Tibial nerve (tissue), 4 donors: ENCODE measurements at places on chromosomes 3 and 15.

- DNase-seq = no peak
Measured at GRCh38 chr15:35936284-35936683, 390.3 kb upstream of the DPH6 start.

GRCh38 chr15:78951841-78952238 is 7.0 kb upstream of the CTSH start:
- no peak for DNase-seq

GRCh38 chr15:44719293-44719999 is 8.1 kb downstream of the B2M start:
- DNase-seq = no peak

GRCh38 chr3:56443372-56443771 is 24.9 kb downstream of the ERC2 start:
- no peak for DNase-seq

DNA sequence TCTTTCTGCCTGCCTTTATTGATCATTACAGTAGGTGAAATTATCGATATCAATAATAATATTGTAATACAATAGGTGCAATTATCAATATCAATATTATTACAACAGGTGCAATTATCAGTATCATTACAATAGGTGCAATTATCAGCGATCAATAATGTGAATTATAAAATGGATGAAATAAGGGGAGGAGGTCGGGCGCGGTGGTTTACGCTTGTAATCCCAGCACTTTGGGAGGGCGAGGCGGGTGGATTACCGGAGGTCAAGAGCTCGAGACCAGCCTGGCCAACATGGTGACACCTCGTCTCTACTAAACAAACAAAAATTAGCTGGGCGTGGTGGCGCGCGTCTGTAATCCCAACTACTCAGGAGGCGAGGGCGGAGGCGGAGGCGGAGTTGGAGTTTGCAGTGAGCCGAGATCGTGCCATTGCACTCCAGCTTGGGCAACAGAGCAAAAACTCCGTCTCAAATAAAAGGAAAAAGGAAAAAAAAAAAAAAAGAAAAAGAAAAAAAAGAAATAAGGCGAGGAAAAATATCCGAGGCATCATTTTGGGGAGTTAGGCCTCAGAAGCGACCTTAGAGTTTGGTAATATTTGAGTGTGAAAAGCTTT is 611 bp upstream of the BNIP2 start:
- DNase-seq = peak; percentile 84

GRCh38 chr3:32254268-32254667 is 15.8 kb downstream of the CMTM8 start:
- DNase-seq = no peak

- DNase-seq = no peak
Measured at GRCh38 chr3:18780959-18781358, 355.8 kb upstream of the SATB1 start.

DNA sequence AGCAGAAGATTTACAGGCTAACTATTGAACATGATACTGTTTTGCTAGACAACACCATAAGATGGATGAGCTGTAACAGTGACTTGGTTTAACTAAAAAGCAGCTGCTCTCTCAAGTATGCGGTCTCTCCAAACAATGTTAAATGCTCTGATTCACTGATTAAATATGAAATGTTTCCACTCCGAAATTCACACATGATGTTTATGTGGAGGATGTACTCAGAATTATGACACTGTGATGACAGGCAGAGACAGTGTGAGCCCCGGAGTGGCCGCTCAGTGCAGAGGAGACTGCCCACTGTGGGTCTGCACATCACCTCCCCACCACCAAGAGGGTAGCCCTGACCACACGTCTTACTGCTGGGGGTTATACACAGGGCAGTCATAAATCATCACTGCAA is 83.9 kb upstream of the MEX3B start:
- no peak for DNase-seq

DNA sequence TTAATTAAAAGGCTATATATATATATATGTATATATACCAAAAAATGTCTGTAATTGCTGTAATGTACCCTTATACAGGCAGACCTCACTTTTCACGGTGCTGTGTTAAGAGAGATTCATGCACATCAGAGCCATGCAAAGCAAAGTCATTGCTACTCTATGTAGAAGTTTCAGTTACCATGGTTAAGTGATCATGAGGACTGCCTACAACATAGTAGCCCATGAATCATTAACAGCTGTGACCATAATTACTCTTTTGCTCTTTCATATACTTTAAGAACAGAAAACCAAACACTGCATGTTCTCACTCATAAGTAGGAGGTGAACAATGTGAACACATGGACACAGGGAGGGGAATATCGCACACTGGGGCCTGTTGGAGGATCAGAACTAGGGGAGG is 225.3 kb upstream of the EPHA3 start:
- DNase-seq = no peak

DNA sequence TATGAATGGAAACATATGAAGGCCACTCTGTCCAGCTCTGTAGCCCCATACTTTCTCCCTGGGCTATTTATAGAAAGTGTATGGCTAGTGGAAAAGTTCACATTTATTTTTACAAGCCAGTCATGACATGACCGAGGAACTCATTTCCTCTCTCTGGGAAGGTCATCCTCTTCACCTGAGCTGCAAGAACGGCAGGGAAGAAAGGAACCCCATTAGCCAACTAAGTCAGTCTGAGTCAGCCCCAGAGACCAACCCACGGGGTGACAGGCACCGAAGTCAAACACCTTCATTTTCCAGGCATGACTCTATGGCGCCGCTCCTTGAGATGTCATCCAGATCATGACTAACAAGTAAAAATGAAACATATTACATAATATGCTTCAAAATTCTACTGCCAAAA is 4.8 kb downstream of the PAQR9 start:
- no peak for DNase-seq

DNA sequence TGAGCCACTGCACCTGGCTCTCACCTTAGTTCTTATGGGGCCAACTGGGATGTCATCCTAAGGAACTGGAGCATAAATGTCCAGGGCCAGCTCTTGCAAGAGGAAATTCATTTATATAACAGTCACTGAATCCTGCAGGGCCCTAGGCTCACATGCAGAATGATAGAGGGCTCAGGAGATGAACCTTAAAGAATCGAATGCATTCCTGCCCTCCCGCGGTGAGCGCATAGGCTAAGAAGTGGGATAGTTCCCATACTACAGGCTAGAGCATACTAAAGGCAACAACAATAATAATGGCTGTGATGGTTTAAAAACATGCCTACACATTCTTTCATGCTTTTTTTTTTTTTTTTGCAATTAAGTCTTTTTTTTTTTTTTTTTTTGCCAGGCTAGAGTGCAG is 17.1 kb upstream of the CSRNP1 start:
- DNase-seq = no peak

DNA sequence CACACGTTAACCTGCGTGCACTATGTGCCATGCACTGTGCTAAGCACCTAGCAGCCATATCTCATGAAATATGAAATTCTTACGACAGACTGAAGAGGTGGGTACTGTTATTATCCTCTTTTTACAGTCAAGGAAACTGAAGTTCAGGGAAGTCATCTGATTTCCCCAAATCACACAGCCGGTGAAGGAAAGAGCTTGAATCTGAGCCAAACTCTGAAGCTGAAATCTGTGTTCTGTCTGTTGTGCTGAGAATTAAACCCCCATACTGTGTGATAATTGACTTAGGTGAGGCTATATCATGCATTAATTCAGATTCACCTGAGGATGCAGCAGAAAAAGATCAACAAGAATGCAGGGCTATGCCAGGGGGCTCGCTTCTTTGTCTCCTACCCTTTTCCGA is 475 bp downstream of the FAM107A start:
- no peak for DNase-seq

- no peak for DNase-seq
Measured at GRCh38 chr3:130795396-130795795, 48.8 kb upstream of the PIK3R4 start.

GRCh38 chr3:63800097-63800496 is 19.0 kb upstream of the C3orf49 start:
- DNase-seq = no peak

DNA sequence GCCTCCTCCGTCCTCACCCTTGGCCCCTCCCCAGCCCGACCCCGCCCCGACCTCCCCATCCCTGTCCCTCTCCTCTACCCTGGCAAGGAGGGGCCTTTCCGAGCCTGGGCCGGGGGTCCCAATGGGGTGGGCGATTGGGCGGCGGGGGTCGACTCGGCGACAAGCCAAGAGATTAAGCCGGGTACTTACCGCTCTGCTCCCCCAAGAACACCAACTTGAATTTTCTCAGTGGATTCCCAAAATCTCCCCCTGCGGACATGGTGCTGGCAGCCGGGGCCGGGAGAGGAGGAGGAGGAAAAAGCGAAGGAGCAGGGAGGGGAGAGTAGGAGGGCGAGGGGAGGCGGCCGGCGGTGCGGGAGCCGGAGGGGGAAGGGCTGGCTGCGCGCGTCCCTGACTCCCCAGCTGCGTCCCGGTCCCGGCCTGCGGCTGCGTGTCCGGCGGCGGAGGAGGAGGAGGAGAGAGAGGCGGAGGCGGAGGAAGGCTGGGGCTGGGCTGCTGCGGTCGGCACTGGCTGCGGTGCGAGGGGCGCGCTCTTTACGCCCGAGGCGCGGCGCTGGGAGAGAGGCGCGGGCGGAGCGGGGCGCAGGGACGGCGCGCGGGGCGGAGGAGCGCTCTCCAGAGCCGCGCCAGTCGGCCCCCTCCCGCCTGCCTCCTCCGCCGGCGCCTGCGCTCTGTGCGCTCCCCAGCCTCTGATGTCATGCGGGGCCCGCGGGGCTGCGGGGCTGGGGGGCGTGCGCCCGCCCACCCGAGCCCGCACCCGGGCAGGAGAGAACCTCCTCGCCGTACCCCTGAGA is at the start of gene RAB6B:
Gene RAB6B, minus strand, starts transcription at position 675 of the 794 bp plus-strand sequence. Its CDS starts 416 bp downstream, at position 259.
- no peak for DNase-seq

- no peak for DNase-seq
Measured at GRCh38 chr15:60548101-60548500, 69.2 kb upstream of the ICE2 start.
